ENCODE measurements at places on chromosomes 16 and 17.

GRCh38 chr17:50491505-50491904 is 12.8 kb downstream of the RSAD1 start:
- DNase-seq = no peak

DNA sequence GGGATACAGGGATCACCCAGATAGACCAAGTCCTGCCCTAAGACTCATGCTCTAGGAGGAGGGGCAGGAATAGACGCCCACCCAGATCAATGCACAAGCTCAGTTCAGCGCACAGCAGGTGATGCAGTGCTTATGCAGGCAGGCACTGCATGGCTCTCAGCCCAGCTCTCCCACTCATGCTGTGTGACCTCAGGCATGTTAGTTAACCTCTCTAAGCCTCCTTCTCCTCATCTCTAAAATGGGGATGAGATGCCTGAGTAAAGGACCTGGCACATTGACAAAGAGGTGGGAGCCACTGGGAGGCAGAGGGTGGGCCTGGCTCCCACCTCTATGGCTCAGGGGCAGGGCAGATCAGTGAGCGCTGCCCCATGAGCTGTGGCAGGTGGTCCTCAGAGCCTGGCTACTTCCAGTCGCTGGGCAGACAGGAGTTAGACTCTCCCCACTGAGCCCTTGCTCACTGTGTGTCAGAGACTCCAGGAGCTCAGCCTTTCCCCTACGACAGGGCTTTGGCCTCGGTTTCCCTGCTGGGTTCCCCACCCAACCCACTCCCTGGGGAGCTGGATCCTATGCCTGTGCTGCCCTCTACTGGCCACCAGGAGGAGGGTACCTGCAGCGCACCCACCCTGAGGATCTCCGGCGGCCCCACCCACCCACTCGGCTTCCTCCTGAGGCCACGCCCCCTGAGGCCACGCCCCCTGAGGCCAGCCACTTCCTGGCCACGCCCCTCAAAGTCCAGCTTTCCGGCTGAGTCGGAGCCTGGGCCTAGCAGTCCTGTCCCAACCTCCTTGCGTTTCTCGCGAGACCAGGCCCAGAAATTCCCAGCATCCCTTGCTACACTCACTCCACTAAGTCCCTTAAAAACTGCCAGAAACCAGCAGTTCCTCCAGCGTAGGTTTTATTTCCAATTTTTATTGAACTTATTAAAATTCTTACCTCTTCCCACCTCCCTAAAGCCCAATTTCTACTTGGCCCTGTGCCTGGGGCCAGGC is 196.1 kb downstream of the GSG1L start:
- DNase-seq = no peak

DNA sequence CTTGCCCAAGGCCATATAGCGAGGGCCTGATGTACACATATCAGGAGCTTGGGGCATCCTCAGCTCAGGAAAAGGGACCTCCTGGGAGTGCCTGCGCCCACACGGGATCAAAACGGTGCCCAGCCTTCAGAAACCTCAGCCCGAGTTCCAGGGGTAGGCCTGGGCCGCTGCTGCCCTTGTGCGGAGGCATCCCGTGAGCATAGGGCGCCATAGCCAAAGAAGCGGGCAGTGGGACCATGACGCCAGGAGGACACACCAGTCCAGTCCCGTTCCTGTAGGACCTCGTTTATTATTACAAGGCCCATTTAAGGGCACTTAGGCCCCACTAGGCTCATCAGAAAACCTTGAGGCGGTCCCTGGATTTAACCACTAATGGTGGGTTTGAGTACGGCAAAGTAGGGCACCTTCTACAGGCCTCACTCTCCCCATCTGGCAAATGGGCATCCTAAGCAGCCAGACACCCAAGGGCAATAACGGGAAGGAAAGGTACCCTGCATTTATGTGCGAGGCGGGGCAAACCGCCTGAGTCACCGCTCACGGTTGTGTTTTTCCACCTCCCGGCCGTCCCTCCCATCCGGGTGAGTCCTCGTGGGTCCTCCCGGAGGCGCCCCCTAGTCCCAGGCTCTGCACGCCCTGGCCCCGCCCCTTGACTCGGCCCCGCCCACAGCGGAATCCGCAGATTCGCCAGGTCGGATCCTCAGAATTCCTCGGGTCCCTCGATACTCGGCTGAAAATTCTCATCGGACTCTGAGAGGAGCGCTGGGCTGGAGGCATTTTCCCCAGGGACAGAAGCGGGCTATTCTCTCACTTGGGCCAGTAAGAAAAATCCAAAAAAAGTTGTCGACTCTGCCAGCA is 726 bp upstream of the SETD1A start:
- DNase-seq = peak; percentile 28

GRCh38 chr16:74660383-74660782 is 6.3 kb downstream of the RFWD3 start:
- DNase-seq = no peak

DNA sequence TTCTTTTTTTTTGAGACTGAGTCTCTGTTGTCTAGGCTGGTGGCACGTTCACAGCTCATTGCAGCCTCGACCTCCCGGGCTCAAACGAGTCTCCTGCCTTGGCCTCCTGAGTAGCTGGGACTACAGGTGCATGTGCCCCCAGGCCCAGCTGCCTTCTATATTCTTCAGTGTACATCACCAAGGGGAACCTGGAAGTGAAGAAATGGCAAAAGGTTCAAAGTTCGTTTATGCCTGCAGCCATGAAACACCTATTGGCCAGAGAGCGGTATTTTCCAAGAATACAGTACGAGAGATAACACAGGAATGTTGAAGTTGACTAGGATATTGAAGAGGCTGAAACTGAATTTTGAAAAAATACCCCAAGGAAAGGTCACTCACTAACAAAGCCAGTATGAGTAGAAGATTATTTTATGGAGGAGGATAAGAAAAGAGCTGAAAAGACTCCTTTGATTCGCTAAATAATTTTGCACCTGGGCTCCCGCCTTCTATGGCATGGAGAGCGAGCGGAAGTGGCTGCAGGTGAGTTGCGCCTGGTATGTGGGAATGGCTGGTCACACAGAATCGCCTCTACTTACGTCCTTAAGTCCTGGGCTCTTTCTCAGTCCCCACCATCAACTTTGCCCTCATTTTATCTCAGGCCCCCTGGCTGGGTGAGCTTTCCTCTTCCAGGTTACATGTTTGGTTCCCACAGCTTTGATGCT is 9.8 kb downstream of the ST6GALNAC1 start:
- DNase-seq = no peak

- no peak for DNase-seq
Observed at GRCh38 chr17:1100382-1100781, 79.4 kb downstream of the ABR start.

GRCh38 chr17:7881276-7882054 is 7.1 kb upstream of the CHD3 start:
- DNase-seq = peak; percentile 94

- DNase-seq = peak; percentile 79
Observed at GRCh38 chr17:38704606-38705522, at the start of gene MLLT6. TSS of gene MLLT6 (plus strand) at chr17:38705273. CDS start at chr17:38705633, 360 bp downstream.

- no peak for DNase-seq
Observed at GRCh38 chr17:68710035-68710780, 109.0 kb upstream of the FAM20A start.

DNA sequence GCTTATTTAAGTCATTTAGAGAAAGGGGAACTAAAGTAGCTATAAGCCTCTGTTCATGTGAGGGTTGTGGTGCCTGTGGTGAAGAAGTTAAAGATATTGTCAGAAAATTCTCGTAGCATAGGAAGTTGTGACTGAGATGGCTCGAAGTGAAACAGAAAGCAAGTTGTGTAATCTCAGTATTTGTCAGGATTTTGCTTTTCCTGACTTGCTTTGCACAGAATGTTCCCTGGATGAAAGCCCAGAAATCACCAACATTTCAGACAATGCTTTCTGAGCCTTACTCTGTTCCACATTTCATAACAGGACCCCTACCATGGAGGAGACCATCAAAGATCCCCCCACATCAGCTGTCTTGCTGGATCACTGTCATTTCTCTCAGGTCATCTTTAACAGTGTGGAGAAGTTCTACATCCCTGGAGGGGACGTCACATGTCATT is 10.6 kb downstream of the CALCOCO2 start:
- DNase-seq = no peak

GRCh38 chr17:5035315-5035714 is at the start of gene SLC52A1:
TSS of gene SLC52A1 (minus strand) at chr17:5035426. CDS start at chr17:5034606, 820 bp downstream.
- no peak for DNase-seq

- DNase-seq = no peak
Observed at GRCh38 chr16:56847173-56847910, 17.7 kb upstream of the SLC12A3 start.

- DNase-seq = no peak
Observed at GRCh38 chr16:84839054-84839453, 19.3 kb downstream of the CRISPLD2 start.

DNA sequence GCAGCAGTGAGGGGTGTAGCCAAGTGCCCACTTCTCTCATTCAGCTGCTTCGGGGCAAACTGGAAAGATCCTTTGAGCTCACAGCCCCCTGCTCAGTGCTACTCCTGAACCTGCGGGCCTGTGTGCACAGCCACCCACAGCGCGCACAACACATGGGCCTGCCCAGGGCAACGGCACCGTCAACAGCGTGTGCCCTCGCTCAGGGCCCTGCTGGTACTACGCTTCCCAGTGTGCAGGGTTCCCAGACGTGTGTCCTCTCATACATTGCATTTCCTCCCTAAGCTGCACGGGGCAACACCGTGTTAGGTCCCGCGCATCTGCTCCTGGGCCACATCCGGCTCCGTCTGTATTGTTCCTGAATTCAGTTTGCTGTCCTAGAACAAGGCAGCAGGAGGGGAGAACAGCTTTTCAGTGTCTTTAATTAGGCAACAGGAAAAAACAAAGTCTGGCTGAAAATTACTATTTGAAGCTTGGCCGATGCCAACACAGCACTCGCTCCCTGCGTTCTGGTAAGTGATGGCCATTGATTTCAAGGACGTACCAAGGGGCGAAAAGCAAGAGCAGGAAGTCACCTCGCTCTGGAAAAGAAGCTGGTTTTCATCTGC is 15.2 kb downstream of the MRM3 start:
- peak; percentile 80 for DNase-seq
